ENCODE measurements at places on chromosomes 13 and 19. TPM values are rescaled to one million over a fixed set of nuclear protein-coding genes. Genes with fewer than 3 reads are reported as not detected.

- no peak overlapping the region for H3K4me3 ChIP-seq
- H3K4me1 ChIP-seq = no peaks in the 10 kb centered on the region
- DNase-seq = no peak
- H3K36me3 ChIP-seq = no peaks in the 10 kb centered on the region
- no peak overlapping the region for H3K27ac ChIP-seq
Observed at GRCh38 chr13:100443278-100443997, 145.2 kb downstream of the GGACT start.

- H3K4me3 ChIP-seq = no peak overlapping the region
- no peaks in the 10 kb centered on the region for H3K27me3 ChIP-seq
- no peaks in the 10 kb centered on the region for H3K4me1 ChIP-seq
Observed at GRCh38 chr13:60303166-60303565, 93.9 kb upstream of the TDRD3 start.

The SPC24 gene
- total RNA-seq = 6.1 TPM

The TLE6 gene
- 4.4 TPM for total RNA-seq

The PLPP2 gene
- total RNA-seq = 10.7 TPM

The ZNF135 gene
- total RNA-seq = 9.4 TPM

Data from tibial nerve (tissue), 4 donors.